ENCODE measurements at places on chromosomes 7 and 10. TPM values are rescaled to one million over a fixed set of nuclear protein-coding genes. Genes with fewer than 3 reads are reported as not detected.

ZNF273 gene
- total RNA-seq: 1.5 TPM

DNA sequence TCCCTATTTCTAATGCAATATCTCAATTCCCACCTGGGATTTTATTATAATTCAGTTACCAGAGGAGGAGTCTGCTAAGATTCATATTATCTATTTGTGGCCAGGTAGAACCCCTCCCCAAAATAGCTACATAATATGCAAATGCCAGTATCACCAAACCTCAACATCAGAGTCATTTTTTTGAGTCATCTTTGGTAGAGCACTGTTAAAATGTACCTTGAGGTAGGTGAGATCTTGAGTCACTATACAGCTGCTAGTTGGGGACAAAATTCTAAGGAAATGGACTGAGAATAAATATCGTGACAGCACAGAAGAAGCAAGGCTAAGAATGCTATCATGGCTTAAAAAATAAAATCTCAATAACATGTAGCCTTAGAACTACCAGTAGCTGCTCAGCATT, 4.7 kb upstream of the CRYGN start:
- H3K27ac ChIP-seq: no peak overlapping the region
- no peak overlapping the region for H3K4me3 ChIP-seq
- no peaks in the 10 kb centered on the region for H3K36me3 ChIP-seq
- DNase-seq: no peak
- H3K4me1 ChIP-seq: peaks cover 4% of the 10 kb centered on the region

EBF3 gene
- 0.07 TPM for total RNA-seq

- no peak overlapping the region for H3K4me3 ChIP-seq
- no peaks in the 10 kb centered on the region for H3K36me3 ChIP-seq
- no peak overlapping the region for H3K27ac ChIP-seq
- H3K4me1 ChIP-seq: peaks cover 26% of the 10 kb centered on the region
Measured at GRCh38 chr10:3424111-3424851, 251.7 kb upstream of the PITRM1 start.

FZD8 gene
- total RNA-seq: 0.56 TPM

LRRC17 gene
- 38.7 TPM for total RNA-seq

NKX2-3 gene
- not detected for total RNA-seq

PARD3 gene
- total RNA-seq: 23.3 TPM

GRCh38 chr7:109343678-109344077, 774.0 kb downstream of the DNAJB9 start:
- no peak for DNase-seq
- no peaks in the 10 kb centered on the region for H3K4me1 ChIP-seq
- H3K4me3 ChIP-seq: no peak overlapping the region
- no peak overlapping the region for H3K27ac ChIP-seq
- H3K36me3 ChIP-seq: peaks cover 5% of the 10 kb centered on the region

SFRP4 gene
- not detected for total RNA-seq

ACTR3C gene
- not detected for total RNA-seq

CPVL gene
- not detected for total RNA-seq

DNA sequence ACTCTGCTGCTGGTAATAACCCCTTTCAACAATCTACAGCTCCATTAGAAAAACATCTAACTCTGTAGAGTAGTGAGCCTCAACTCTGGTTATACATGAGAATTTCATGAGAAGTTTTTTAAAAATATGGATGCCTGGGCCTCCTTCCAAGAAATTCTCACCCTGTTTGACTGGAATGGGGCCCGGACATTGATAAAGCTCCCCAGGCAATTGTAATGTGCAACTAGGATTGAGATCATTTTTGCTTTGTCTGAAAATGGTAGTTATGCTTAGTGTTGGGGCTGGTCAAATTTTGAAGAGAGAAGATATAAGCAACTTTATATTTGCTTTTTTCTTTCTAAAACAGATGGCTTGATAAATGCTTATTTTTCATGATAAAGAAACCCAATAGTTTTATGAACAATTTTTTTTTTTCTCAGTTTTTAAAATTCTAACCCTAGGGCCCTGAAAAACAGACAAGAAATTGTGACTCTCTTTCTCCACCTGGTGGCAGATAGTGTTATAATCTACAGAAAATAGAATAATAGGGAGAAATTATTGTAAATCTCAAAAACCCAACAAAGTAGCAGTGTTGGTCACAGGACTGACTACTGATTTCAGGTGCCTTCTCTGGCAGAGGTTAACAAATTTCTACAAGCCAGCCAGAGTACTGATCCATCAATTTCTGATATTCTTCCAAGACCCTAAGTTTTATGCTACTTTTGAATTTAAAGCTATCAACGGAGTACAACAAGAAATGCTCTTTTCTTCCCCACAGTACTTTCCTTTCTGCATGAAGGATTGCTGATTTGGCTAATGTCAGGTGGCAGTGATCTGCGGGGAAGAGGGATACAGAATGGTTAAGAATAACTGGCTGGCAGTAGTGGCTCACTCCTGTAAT, 174.8 kb downstream of the DKK1 start:
- H3K27me3 ChIP-seq: no peaks in the 10 kb centered on the region
- H3K4me3 ChIP-seq: peak overlapping the region; percentile 47
- peak; percentile 60 for DNase-seq
- H3K27ac ChIP-seq: peak overlapping the region; percentile 89

DNA sequence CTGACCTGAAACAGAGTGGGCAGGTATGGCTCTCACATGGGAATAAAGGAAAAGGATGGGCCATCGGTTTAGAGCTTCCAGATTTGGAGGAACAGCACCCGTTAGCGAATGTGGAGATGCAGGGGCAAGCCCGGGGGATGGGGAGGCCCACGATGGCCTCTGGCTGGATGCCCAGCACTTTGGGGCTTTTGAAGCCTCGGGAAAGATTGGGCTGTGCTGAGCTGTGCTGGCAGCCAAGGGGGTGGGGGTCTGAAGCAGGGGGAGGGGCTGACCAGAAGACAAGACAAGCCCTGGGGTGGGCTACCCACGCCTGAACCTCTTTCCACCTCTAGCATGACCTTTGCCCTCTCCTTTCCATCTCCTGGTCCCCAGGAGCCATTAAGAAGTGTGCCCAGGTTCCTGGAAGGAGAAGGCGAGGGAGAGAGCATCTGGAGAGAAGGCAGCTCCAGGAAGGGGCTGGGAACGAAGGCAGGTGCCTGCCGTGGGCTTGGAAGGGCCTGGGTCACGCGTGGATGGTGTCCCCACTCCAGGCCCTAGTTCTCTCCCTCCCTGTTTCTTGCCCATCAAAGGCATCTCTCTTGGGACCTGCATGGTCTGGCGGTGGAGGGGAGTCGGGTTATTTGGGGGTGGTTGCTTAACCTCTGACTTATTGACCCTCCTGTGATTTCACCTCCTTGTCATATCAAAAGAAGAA, 39.7 kb downstream of the JAKMIP3 start:
- H3K27me3 ChIP-seq: peaks cover 17% of the 10 kb centered on the region
- no peak overlapping the region for H3K4me3 ChIP-seq
- no peak for DNase-seq
- no peaks in the 10 kb centered on the region for H3K4me1 ChIP-seq
- no peaks in the 10 kb centered on the region for H3K36me3 ChIP-seq

CADPS2 gene
- total RNA-seq: not detected

DNA sequence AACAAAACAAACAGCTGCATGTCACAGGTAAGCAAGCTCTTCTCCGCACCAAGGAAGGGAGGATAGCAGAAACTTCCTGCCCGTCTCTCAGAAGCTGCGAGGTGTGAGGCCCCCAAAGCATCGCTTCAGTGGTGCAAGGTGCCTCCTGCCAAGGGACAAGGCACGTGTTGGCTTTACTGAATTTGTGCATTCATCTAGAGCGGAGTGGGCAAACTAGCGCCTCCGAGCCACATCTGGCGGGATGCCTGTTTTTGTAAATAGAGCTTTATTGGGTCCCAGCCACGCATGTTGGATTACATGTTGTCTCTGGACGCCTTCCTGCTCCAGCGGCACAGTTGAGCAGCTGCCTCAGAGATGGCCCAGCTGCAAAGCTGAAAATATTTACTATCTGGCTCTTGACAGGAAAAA, 27.7 kb downstream of the PHYH start:
- H3K27ac ChIP-seq: no peak overlapping the region
- H3K4me3 ChIP-seq: peak overlapping the region; percentile 47
- H3K27me3 ChIP-seq: peaks cover 10% of the 10 kb centered on the region
- H3K4me1 ChIP-seq: peaks cover 23% of the 10 kb centered on the region
- DNase-seq: no peak

DNA sequence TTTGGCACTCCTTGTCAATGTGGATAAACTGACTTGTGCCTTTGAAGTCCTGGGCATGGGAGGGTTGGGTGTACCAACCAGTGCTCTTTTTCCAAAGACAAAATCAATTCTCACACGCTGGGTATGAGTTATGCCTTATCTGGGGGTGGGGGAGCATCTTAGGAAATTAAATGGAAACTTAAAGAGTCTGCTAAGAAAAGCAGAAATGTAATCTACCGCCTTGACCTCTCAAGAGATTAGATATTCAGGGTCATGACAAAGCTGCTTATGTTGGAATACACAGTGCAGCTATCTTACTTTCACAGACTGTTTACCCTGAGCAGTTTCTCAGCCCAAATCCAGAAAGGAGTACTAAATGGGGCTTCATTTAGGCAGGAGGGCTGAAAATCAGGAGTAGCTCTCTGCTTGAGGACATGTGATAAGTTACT, 2.6 kb downstream of the MEST start:
- H3K27ac ChIP-seq: no peak overlapping the region
- H3K27me3 ChIP-seq: peaks cover 21% of the 10 kb centered on the region
- DNase-seq: no peak
- no peak overlapping the region for H3K4me3 ChIP-seq
- peaks cover 18% of the 10 kb centered on the region for H3K4me1 ChIP-seq
- H3K36me3 ChIP-seq: no peaks in the 10 kb centered on the region

GRCh38 chr7:77710067-77710466, 13.8 kb downstream of the RSBN1L start:
- DNase-seq: no peak
- H3K4me3 ChIP-seq: no peak overlapping the region
- H3K4me1 ChIP-seq: peaks cover 30% of the 10 kb centered on the region
- 0 out of 2 replicates have a peak, but pooled peaks cover 3% of the 10 kb centered on the region for H3K36me3 ChIP-seq
- no peak overlapping the region for H3K27ac ChIP-seq
- H3K27me3 ChIP-seq: peaks cover 2% of the 10 kb centered on the region

- H3K4me3 ChIP-seq: peak overlapping the region; percentile 62
- H3K36me3 ChIP-seq: no peaks in the 10 kb centered on the region
- peak overlapping the region; percentile 85 for H3K27ac ChIP-seq
- peaks cover 7% of the 10 kb centered on the region for H3K27me3 ChIP-seq
- DNase-seq: peak; percentile 64
- peaks cover 33% of the 10 kb centered on the region for H3K4me1 ChIP-seq
Measured at GRCh38 chr7:48041653-48041970, 6.3 kb downstream of the C7orf57 start.

DNA sequence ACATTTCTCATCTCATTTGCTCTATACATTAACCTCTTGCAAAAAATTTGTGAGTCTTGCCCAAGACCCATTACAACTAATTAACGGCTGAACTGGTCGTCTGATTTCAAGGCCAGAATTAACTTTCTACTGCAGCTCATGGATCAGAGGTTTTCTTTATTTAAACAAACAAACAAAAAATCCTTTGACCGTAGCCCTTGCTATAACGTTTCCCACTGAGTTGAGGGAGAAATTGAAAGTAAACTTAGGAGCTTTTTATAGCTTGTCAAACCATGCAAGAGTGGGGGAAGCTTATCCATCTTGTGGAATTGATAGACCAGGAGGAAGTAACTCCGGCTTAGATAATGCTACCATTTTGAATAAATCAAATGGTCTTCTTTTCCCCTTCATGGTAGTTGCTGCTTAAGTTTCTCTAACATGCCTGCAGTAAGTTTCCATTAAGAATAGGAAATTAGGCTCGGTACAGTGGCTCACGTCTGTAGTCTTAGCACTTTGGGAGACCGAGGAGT, 3.3 kb downstream of the SRGN start:
- H3K36me3 ChIP-seq: peaks cover 28% of the 10 kb centered on the region
- H3K4me1 ChIP-seq: peaks cover 69% of the 10 kb centered on the region
- peak overlapping the region; percentile 93 for H3K4me3 ChIP-seq
- peak overlapping the region; percentile 94 for H3K27ac ChIP-seq

DNA sequence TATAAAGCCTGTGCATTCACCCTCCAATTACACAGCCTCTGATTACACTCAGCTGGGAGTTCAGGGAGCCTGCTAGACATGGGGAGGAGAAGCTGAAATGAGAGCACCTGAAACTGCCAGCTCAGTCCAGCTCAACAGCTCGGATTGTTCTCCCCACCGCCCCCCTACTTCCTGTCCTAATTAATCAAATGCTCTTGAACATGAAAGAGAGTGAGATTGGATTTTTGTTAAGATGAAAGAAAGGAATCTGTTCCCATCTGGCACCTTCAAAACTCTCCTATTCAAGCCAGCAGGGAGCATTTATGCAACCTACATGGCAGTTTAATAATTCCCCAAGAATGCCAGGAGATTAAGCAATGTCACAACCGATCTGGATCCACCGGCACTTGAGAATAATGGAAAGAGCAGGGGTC, 98.0 kb downstream of the NPSR1 start:
- DNase-seq: no peak
- no peaks in the 10 kb centered on the region for H3K36me3 ChIP-seq
- no peak overlapping the region for H3K4me3 ChIP-seq
- no peaks in the 10 kb centered on the region for H3K4me1 ChIP-seq

TBX20 gene
- not detected for total RNA-seq

DNA sequence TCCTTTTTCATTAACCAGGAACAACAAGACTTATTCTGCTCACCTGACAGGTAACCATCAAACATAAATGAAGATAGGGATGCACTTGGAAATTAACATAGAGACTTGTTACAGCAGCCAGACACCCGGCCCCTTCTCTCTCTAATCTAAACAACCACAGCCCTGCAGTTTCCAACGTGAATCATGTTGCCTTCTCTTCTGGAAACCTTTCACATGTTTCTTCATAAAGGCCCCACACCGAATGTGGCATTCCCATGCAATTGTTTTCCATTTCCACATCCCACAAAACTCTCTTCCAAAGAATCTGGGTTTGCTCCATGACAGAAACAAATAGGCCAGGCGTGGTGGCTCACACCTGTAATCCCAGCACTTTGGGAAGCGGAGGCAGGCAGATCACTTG, 15.0 kb upstream of the WDR86 start:
- peaks cover 22% of the 10 kb centered on the region for H3K36me3 ChIP-seq
- peaks cover 29% of the 10 kb centered on the region for H3K4me1 ChIP-seq
- peaks cover 25% of the 10 kb centered on the region for H3K27me3 ChIP-seq
- no peak overlapping the region for H3K27ac ChIP-seq

MAP3K8 gene
- 2.2 TPM for total RNA-seq

- no peak overlapping the region for H3K27ac ChIP-seq
- H3K4me1 ChIP-seq: no peaks in the 10 kb centered on the region
- no peak for DNase-seq
- H3K27me3 ChIP-seq: peaks cover 2% of the 10 kb centered on the region
- H3K4me3 ChIP-seq: no peak overlapping the region
Measured at GRCh38 chr10:84118395-84119006, 20.8 kb upstream of the GHITM start.

GRCh38 chr7:3955026-3955425, 654.0 kb downstream of the SDK1 start:
- no peak overlapping the region for H3K27ac ChIP-seq
- DNase-seq: no peak
- no peaks in the 10 kb centered on the region for H3K4me1 ChIP-seq
- peaks cover 4% of the 10 kb centered on the region for H3K36me3 ChIP-seq
- H3K4me3 ChIP-seq: no peak overlapping the region

MYOF gene
- 511 TPM for total RNA-seq
